ENCODE measurements at places on chromosomes 13 and 19.

DNA sequence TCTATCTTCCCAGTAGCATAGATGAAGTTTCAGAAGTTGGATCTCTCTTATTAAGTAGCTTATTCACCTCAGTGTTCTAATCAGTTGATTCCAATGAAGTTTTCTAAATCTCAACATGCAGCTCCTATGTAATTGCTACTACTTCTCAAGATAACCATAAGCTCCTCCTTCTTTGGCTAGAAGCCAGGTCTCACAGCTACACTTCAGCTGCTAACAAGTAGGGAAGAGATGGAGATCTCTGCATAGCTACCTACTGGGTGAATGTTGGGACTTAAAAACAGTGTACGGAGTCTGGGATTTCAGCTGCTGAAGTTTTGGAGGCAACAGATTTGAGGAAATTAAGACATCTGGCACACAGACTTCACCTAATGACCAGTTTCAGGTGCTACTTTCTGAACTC, 661.0 kb downstream of the SLITRK1 start:
- DNase-seq = no peak

DNA sequence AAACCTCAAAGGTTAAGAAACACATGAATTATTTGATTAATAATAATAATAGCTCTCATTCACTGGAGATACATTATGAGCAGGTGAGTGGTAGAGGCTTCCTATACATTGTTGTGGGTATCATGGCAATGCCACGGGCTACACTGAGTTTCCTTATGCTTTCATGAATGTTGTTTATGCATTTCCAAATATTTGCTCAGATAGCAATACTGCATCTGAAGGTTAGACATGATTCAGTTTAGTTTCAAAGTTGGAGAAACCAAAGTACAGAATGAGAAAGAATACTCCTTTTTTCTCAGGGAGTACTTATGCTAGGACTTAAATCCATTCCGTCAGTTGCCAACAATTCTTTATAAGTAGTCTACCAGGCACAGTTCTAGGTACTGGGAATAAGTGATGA, 108.5 kb downstream of the FRY start:
- DNase-seq = no peak

GRCh38 chr13:44652168-44652567, 76.0 kb upstream of the TSC22D1 start:
- no peak for DNase-seq

GRCh38 chr19:3324405-3324856, 42.0 kb upstream of the NFIC start:
- DNase-seq = no peak

DNA sequence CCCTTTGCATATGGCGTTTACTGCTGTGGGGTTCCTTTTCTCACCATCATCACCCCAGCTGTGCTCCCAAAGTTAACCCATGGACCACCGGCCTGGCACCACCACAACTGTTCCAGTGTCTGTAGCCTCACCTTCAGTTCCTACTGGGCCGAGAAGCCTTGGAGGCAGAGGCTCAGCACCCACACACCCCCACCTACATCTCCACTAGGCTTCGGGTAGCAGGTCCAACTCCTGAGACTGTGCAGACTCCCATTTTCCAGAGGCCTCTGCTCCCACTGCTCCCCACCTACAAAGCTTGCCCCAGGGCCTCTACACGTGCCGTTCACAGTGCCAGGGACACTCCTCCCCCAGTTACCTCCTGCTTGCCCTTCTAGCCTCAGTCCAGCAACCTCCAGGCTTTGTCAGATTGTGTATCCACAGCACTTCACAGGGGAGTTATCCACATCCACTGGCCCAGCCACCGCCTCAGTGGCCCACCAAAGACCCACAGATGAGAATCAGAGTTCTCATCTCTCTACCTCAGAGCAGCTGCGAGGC, 14.1 kb downstream of the SLC27A5 start:
- DNase-seq = no peak
